ENCODE measurements at places on chromosomes 3 and 15.

GRCh38 chr15:74626752-74627692 lies 11.4 kb downstream of the CLK3 start:
- DNase-seq, result no peak

GRCh38 chr3:46200211-46200610 lies 7.9 kb downstream of the CCR1 start:
- no peak for DNase-seq

DNA sequence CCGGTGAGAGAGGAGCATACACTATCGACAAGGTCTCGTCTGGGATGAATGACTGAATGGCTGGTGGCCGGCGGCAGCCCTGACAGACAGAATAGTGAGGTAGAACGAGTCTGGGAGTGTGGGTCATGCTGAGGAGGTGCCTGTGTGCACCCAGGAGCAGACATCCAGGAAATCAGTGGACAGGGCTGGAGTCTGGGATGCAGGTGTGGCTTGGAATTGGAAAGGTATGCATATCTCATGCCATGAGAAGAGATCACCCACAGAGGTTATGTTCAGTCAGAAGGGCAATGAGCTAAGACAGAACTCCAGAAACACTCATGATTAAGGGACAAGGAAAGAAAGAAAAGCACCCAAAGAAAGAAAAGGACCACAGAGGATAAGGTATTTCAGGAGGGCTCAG lies 20.8 kb downstream of the HACD2 start:
- DNase-seq, result no peak

DNA sequence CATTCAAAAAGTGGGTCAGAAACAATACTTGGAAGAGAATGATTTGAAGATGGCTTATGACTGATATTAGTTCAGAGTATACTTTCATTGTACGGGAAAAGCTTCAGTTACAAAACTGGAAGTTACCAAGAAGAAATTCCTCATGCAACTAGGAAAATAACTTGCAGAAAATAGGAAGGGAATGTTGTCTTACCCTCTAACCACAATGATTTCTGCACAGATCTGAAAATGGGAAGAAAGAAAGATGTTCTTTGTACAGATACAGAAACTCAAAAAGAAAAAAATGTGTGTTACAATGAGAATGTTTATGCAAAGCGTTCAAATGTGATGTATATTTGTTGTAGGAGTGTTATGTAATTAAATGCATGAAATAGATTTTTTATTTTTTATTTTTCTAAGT lies 3.7 kb downstream of the ZNF280D start:
- DNase-seq, result no peak

GRCh38 chr3:60189304-60189703 lies 1061.9 kb downstream of the FHIT start:
- no peak for DNase-seq

DNA sequence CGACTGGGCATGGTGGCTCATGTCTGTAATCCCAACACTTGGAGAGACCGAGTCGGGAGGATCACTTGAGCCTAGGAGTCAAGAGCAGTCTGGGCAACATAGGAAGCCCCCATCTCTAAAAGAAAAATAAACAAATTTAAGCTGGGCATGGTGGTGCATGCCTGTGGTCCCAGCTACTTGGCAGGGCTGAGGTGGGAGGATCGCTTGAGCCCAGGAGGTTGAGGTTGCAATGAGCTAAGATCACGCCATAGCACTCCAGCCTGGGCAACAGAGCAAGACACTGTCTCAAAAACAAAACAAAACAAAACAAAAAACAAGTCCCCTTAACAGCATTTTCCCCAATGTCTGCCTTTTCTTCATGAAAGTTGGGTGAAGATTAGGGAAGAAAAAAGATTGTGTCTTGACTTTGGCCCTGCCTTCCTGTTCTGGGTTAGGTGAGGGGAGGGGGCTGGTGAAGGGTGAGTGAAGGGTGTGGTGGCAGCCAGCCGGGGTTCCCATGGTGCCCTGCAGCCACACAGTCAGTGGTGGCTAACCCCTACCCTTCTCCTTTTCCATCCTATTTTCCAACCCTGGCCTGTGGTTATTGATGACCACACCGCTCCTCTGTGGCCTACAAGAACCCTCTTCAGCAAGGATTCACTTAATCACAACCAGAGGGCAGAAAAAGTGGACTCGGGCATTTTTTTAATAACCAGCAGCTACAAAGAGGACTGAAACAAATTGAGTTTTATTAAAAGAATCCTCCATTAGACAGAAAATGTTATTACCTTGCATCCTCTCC lies 28.4 kb upstream of the SMAD3 start:
- no peak for DNase-seq

DNA sequence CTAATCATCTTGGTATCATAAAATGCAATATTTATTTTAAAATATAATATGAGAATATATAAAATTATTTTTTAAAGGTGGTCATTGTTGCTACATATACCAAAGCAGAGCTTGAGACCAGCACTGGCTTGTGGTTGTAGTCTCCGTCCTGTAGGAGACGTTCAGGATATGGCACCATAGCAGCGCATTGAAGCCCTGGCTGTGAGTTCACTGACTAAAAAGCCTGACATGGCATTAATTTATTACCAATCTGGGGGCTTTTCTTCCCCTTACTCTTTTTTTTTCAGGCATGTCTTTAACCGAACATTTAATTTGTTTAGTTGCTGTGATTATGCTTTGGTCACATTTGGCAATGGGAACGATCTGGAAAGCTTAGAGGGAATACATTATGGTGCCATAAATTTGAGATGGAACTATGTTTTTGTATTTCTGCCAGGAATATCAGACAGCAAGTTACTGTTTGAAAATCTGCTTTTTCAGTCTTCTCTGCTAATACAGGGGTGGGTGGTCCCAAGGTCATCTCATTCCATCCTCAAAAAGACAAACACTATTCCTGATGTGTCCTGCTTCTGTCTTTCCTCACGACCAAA lies 108.5 kb downstream of the ZIC4 start:
- no peak for DNase-seq

- no peak for DNase-seq
These were observed 7.3 kb downstream of the ALPK3 start for GRCh38 chr15:84824260-84825007.

DNA sequence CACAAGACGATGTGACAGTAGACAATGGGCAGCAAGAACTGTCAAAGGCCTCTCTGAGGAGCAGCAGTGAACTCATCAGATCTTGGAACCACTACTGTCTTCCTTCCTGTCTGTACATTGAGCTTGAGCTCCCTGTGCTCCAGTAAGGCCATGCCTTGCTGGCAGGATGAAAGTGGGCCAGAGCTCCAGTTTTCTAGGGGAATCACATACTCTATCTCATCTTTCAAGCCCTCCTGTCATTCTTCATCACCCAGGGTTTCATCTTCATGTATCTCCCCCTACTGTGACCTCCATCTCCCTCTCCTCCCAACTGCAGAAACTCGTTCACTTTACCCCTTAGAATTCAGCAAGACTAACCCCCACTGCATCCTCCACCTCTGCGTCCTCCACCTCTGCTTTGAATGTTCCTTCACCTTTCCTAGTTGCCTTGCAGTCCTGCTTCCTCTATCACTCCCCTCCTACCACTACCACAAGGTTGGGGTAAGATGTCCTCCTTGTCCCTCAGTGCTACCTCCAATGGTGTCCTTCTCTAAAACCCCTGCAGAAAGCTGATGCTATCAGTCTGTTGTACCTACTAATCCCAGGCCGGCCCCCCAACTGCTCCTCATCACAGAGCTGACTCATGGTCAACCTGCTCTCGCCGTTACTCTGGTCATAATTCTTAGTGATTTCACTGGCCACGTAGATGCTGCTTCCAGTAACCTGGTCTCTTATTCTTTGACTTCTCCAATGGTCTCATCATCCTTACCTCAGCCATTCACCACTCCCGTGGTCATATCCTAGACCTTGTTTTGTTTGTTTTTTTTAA lies 22.3 kb downstream of the NKIRAS1 start:
- no peak for DNase-seq

Data from stimulated activated CD8-positive, alpha-beta memory T cell treated with anti-CD3 and anti-CD28 coated beads, Interleukin-15, amount 100 ng/mL, for 24 hours (primary cell).